GM12878 (cell line): ENCODE measurements at places on chromosomes 12 and 14. TPM values are rescaled to one million over a fixed set of nuclear protein-coding genes. Genes with fewer than 3 reads are reported as not detected.

DNA sequence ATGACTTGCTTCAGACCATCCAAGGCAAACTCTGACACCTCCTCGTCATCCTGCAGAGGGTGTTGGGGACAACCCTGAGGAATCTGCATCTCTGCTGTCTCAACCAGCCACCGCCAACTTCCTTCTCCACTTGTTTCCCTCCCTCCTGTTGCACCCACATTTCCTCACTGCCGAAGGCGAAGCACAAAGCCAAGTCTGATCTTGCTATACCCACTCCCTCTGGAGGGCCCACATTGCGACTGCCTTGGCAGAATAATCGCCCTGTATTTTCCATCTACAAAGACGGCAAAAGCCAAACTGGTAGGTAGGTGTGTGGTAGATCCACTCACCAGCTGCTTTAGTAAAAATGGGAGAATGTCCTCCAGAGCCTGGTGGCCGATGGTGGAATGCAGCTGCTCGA lies 21.8 kb upstream of the RAB35 start:
- no peak for DNase-seq

DNA sequence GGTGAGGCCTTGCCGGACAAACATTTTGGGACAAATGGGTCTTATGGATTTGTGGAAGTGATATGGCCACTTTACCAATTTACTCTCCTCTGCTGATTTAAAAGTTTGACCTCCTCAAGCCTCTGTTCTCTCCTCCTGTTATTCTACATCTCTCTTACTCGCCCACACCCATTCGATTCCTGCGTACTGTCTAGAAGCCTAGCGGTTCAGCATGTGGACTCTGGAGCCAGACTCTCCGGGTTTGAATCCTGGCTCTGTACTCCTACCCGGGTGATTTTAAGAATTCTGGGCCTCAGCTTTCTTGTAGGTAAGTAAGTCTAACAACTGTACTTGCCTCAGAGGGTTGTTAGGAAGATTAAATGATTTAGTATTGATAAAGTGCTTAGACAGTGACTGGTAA lies 168.6 kb upstream of the IFNG-AS1 start:
- DNase-seq: no peak

GRCh38 chr14:28755198-28755815 lies 11.3 kb upstream of the FOXG1 start:
- DNase-seq: no peak

GRCh38 chr14:84976805-84977204 lies 553.1 kb upstream of the FLRT2 start:
- DNase-seq: no peak

- no peak for DNase-seq
Measured at GRCh38 chr12:96452261-96452922, 37.0 kb upstream of the CFAP54 start.

- no peak for DNase-seq
Measured at GRCh38 chr14:53744857-53745256, 211.8 kb downstream of the BMP4 start.

DNA sequence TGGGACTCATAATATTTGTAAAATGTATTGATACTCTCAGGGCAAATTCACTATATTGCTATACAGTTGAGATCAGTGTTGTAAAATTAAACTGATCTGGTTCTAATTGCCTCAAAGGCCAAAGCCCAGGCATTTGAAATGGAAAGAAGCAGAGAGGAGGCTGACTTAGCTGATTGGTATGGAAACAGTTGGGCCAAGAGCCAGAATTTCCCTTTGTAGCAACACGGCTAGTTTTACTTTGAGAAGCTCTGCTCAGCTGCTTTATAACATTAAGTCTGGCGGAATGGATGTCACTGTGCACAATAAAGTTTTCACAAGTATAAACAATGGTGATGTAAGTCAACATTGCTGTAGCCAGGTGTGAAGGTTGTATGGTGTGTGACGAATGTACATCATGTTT lies 186.4 kb downstream of the MSRB3 start:
- DNase-seq: no peak

- no peak for DNase-seq
Measured at GRCh38 chr14:71557351-71557750, 374.9 kb upstream of the RGS6 start.

- no peak for DNase-seq
Measured at GRCh38 chr14:32047791-32048190, 29.3 kb upstream of the ARHGAP5 start.

DNA sequence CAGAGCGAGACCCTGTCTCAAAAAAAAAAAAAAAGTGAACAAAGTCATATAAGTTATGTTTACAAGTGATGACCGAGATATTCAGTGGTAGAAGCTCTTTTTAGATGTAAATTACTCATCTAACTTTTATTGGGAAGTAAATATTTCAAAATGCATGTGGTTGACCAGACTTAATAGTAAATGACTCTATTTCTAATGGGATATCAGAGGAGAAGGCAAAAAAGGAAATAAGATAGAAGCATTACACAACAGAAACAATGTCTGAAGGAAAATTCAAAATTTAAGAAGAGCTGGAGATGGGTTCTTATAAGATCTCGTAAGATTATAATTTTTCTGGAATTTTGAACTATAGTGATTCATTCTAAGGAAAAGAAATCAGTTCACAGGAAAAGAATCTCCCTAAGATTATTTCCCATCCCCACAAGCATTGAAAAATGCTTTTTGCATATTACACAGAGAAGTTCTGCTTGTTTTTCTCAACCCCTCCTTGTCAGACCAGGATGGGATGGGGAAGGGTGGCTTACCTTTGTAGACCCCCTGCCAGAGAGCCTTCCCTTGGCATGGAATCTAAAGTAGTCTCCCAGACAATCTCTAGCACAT lies 63.1 kb upstream of the STK38L start:
- DNase-seq: no peak

DNA sequence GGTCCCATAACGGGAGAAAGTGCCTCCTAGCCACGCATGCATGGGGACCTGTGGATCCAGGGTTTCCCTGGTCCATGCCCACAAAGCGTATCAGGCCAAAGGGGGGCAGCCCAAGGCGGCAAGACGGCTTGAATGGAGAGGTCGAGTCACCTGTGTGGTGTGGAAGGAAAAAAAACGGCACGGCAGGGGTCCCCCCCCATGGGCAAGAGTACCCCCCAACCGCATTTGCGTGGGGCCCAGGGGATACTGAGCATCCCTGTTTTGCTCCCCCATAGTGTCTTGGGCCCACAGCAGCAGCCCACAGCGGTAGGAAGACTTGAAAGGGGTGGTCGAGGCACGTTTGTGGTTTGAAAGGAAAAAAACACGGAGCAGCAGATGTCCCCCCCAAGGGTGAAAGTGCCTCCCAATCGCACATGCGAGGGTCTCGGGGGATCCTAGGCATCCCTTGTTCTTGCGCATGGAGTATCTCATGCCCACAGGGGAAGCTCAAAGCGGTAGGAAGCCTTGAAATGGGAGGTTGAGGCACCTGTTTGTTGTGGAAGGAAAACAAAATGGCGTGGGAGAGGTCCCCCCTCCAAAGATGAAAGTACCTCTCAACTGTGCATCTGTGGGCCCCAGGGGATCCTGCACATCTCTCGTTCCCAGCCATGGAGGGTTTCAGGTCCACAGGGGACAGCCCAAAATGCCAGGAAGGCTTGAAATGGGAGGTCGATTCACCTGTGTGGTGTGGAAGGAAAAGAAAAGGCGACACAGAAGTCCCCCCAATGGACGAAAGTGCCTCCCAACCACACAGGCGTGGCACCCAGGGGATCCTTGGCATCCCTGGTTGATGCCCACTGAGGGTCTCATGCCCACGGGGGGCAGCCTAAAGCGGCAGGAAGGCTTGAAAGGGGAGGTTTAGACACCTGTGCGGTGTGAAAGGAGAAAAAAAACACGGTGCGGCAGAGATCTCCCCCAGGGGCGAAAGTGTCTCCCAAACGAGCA lies 577.5 kb downstream of the ALG10 start:
- no peak for DNase-seq

DNA sequence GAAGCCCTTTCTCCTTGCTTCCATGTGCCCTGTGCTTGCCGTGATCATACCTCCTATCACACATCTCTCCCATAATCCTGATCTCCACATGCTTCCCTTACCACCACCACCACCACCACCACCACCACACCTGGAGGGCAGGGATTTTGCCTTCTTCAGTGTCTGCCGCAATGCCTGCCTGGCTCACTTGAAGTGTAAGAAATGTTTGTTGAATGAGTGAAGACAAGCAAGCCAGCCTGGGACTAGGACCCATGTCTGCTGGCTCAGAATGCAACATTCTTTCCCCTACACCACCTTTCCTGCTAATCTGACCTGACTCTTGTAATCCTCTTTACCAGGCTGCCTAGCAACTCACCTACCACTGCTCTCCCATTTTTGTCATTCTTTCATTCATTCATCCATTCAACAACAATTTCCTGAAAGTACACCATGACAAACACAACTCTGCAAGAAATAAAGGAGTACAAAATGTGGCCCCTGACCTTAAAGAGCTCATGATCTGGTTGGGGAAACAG lies 3.5 kb upstream of the NID2 start:
- DNase-seq: no peak

- DNase-seq: no peak
Measured at GRCh38 chr14:99521176-99522024, 40.2 kb downstream of the CCNK start.

DNA sequence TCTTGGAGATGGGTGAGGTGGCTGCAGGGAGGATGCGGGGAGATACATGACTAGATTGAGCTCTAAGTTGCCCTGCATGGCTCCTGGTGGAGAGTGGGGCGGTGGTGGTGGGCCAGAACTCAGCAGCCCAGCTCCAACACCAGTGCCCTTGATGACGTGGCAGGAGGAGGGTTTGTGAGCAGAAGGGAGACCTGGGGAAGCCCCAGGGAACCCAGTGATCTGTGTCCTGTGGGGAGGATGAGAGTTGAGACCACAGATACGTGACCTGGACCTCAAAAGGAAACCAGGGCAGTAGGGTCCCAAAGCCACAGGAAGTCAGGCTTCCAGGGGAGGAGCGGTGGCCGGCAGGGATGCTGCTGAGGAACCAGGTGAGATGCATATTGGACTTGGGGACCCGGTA lies 989.1 kb upstream of the TMEM132C start:
- peak; percentile 9 for DNase-seq

- DNase-seq: no peak
Measured at GRCh38 chr12:57107456-57108155, 3.6 kb downstream of the STAT6 start.

- no peak for DNase-seq
Measured at GRCh38 chr12:122929148-122929538, 33.2 kb upstream of the VPS37B start.

GRCh38 chr14:89767861-89768268 lies 186.7 kb downstream of the EFCAB11 start:
- peak; percentile 65 for DNase-seq

DNA sequence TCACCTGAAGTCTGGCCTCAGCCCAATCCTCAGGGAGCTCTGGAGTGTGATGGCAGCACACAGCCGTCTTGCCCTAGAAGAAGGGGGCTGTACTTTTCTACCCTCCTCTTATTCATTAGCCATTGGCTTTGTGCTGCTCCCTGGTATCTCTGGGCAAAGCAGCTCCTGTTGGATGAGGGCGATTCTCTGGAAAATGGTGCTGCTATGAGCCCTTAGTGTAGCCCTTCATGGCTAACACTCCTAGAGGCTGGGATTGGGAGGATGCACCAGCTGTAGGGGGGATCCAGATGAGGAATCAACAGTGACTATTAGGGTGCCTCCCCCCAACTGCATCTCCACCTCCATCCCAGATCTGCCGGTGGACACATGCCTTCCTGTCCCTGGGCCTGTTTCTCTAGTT lies 32.6 kb downstream of the RPH3A start:
- no peak for DNase-seq

- DNase-seq: no peak
Measured at GRCh38 chr14:22164616-22165015, 424.4 kb downstream of the DAD1 start.

- DNase-seq: no peak
Measured at GRCh38 chr12:51306507-51306906, 17.5 kb downstream of the BIN2 start.

GRCh38 chr12:23536293-23536692 lies 413.2 kb downstream of the SOX5 start:
- DNase-seq: peak; percentile 66

DNA sequence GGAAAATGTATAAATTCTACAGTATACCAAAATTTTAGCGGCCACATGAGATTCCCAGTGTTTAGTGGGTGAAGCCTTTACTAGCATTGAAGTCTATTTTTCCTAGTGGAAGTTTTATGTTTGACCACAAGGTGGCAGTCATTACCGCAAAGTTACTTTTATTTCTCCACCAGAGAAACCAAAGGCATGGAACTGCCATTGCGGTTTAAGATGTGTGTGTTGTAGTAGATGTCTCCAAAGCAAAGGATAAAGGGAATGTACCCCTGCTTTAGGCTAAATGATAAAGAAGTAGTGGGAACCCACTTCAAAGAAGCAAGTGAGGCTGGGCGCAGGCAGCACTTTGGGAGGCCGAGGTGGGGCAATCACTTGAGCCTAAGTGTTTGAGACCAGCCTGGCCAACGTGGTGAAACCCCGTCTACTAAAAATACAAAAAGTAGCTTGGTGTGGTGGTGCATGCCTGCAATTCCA lies 140.5 kb downstream of the PRKCH start:
- DNase-seq: no peak

DNA sequence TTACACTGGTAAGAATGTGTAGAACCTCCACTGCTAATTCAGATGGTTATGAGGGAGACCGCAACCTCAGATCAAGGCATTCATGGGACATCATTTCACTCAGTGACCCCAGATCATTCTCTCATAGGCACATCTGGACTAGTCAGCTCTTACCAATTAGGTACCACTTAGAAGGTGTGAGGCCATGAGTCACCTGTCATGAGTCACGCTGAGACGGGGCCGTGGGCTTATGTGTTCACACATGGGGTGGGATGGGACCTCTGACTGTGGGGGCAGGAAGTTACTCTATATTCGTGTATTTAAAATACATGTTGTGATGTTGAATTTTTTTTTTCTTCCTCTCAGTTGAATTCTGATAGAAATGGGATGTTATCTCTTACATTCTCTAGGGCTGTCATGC lies 55.9 kb downstream of the CCDC92 start:
- DNase-seq: no peak

- DNase-seq: no peak
Measured at GRCh38 chr12:94761559-94761958, 111.2 kb upstream of the TMCC3 start.

- DNase-seq: no peak
Measured at GRCh38 chr12:132646850-132647249, 28.3 kb downstream of the P2RX2 start.

- no peak for DNase-seq
Measured at GRCh38 chr14:75113932-75114539, 12.8 kb downstream of the NEK9 start.

GRCh38 chr12:3487027-3487426 lies 4.0 kb upstream of the PRMT8 start:
- no peak for DNase-seq

GRCh38 chr12:91561301-91561957 lies 378.8 kb upstream of the DCN start:
- no peak for DNase-seq

- DNase-seq: no peak
Measured at GRCh38 chr14:105392131-105393090, 5.9 kb upstream of the TEX22 start.

- no peak for DNase-seq
Measured at GRCh38 chr12:64611341-64612284, 1.3 kb downstream of the RASSF3 start.

Gene TTC9
- polyA plus RNA-seq: 0.87 and 1.1 TPM in 2 replicates

Gene ZBTB1
- polyA plus RNA-seq: 35.9 and 36.2 TPM in 2 replicates

Gene TTC7B
- polyA plus RNA-seq: not detected in 2 replicates

Gene CLEC2D
- polyA plus RNA-seq: 27.5 and 27.7 TPM in 2 replicates

Gene ALG10B
- polyA plus RNA-seq: 4.2 and 5.4 TPM in 2 replicates

Gene PIWIL1
- not detected in 2 replicates for polyA plus RNA-seq

Gene GRIN2B
- polyA plus RNA-seq: not detected in 2 replicates

Gene GLIPR1
- 37.6 and 41.5 TPM in 2 replicates for polyA plus RNA-seq

Gene KCNK10
- polyA plus RNA-seq: not detected in 2 replicates

Gene MAP1LC3B2
- polyA plus RNA-seq: 2.7 and 2.9 TPM in 2 replicates

Gene INHBE
- 0.09 and 0.10 TPM in 2 replicates for polyA plus RNA-seq

Gene C1S
- 0.20 and 0.21 TPM in 2 replicates for polyA plus RNA-seq

Gene KRT2
- polyA plus RNA-seq: not detected in 2 replicates

Gene TMEM30B
- not detected in 2 replicates for polyA plus RNA-seq

Gene OR10G2
- polyA plus RNA-seq: not detected in 2 replicates
